ENCODE measurements at places on chromosomes 1 and 21.

DNA sequence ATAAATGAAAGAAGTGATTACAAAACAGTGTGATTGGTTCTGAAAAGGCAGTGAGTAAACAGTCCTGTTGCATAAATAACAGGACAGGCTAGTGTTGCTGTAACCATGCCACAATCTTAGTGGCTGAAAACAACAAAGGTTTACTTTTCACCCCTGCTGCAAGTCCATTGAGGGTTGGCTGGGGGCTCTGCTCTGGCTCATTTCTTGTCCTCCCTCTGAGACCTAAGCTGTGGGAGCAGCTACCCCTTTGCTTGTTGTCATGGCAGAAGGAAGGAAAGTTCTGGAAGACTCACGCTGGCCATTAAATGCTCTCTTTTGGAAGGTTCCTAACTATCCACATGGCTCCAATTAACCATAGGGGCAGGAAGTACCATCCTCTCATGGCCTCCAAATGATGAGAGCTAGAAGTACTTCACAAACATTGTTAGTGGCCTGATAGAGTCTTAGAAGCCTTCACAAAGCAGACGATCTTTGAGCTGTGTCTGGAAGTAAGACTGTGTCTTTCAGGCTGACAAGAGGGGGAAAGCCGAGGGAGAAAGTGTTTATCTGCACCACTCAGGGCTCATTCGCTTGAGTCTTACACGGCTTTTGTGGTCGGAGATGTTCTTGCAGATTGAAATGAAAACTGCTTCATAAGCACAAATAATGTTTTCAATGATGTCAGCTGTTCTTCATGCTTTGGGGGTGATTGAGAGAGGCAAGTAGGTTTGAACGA lies 11.9 kb downstream of the RCSD1 start:
- no peak for DNase-seq

GRCh38 chr1:159829273-159829634 lies 2.6 kb downstream of the SLAMF8 start:
- peak; percentile 72 for DNase-seq

- no peak for DNase-seq
Measured at GRCh38 chr21:21183092-21183491, 184.9 kb downstream of the NCAM2 start.

DNA sequence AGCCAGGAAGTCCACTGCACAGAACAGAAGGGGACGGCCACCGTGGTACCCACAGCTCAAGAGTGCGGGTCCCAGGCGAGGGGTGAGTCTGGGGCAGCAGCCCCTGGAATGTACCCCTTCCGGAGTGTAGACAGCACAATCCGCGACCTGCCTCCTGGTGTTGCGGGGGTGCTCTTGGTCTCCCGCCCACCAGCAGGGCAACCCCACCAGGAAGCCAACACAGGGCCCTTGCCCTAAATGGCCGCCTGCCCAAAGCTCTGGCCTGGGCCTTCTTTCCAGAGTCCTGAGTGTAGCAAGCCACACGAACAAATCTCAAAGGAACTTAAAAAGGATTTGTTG lies 1.1 kb upstream of the SLC19A1 start:
- no peak for DNase-seq

- no peak for DNase-seq
Measured at GRCh38 chr1:38179483-38179882, 132.9 kb upstream of the POU3F1 start.

- no peak for DNase-seq
Measured at GRCh38 chr1:226872437-226872836, 2.0 kb downstream of the PSEN2 start.

GRCh38 chr1:38027201-38028104 lies 14.9 kb downstream of the UTP11 start:
- DNase-seq, result no peak

DNA sequence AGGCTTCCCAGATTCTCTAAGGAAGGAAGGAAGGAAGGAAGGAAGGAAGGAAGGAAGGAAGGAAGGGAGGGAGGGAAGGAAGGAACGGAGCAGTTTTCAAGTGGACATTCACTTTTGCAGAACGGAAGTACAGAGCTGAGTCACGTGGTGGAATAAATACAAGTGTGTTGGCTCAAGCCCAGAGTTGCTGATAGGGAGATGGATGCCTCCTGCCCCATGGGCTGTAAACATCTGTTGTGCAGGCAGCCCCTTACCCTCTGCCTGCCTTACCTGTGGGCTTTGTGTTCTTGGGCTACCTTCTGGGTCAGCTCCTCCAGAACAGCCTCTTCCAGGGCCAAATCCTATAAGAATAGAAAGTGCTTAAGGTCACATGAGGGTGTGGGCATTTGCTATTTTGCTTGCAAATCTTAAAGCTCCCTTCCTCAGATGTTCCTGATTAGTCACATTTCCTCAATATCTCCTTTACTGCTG lies 121.7 kb downstream of the SMYD2 start:
- DNase-seq, result no peak

GRCh38 chr21:27026501-27026900 lies 59.6 kb upstream of the ADAMTS5 start:
- no peak for DNase-seq

DNA sequence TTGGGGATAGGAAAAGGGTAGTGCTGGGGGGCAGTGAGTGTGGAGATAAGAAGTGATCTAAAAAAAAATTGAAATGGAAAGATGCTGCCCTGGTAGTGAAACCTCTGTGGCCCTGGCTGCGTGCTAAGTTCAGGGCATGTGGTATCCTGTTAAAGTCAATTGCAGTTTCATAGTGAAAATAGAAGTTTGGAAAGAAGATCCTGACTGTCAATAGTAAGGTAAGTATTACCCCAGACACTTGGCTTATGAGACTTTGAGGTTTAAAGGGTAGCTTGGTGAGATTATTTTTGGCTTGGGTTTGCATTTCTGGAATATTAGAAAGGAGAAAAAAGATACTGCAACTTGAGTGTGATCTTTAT lies 6.8 kb downstream of the ARID1A start:
- DNase-seq, result peak; percentile 63

- no peak for DNase-seq
Measured at GRCh38 chr1:33606272-33606671, 133.8 kb downstream of the ZSCAN20 start.

DNA sequence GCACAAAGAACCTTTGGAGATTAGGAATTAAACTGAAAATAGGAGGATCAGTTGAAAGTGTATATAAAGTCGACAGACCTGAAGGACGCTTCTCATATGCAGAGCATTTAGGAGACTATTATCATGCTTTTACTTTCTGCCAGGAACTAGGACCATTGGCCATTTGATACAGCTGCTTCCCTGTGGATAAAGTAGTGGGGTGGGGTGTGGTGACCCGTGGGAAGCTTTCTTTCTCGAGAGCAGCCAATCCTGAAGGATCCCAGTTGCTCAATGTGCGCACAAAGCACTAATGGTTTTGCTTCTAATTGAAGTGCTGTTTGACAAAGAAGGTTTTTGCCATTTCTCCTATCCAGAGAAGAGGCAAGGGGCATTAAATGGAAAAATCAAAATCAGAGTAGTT lies 14.9 kb upstream of the CD55 start:
- no peak for DNase-seq

- no peak for DNase-seq
Measured at GRCh38 chr1:94821636-94822305, 1.6 kb downstream of the SLC44A3 start.

- DNase-seq, result no peak
Measured at GRCh38 chr21:46551636-46552241, 53.1 kb downstream of the S100B start.

DNA sequence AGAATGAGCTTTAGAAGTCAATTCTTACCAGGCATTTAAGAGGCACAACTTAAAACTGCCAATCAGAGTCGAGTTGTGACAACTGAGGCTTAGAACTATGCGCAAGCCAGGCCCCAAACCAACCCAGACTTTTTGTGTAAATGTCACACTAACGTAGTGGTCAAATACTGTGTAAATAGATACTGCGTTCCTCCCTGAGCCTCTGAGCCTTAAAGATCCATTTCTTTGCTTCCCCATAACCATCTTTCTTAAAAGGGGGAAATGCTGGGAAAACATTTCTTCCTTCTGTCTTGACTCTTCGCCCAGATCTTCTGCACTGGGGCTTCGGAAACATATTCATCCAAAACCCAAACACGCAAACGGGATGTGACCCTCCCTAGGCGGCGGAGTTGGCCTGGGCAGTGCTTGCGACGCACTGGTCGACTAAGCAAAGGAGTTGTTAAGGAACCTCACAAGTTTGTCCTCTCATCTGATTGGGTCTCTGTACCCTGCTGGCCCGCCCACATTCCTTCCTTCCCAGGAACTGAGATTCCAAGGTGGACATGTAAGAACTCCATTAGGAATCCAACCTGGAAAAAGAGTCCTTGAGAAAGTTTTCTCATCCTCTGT lies 2.6 kb downstream of the ADAMTS5 start:
- no peak for DNase-seq

GRCh38 chr1:172135076-172135672 lies 285.3 kb upstream of the C1orf105 start:
- DNase-seq, result peak; percentile 58

- DNase-seq, result no peak
Measured at GRCh38 chr1:70764747-70765146, 282.9 kb downstream of the PTGER3 start.

- DNase-seq, result no peak
Measured at GRCh38 chr21:41820384-41821080, 53.7 kb upstream of the RIPK4 start.

- peak; percentile 78 for DNase-seq
Measured at GRCh38 chr1:34597877-34598514, 156.9 kb upstream of the GJB5 start.

DNA sequence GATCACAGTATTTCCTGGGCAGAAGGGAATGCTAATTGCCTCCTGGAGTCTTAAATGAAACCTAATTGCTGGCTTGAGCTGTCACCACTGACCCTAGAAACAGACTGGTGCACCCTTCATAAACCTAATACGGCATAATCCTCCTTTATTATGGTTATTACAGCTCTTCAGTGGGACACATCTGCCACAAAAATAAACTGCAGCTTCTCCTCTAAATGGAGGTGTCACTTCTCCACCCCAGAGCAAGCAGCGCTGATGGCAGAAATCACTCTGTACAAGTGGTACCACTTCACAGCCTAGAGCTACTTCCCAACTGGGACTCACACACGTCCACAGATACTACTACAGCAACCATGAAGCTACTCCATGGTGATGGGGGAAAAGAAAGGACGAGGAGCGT lies 11.1 kb downstream of the PTPN14 start:
- DNase-seq, result no peak

- DNase-seq, result no peak
Measured at GRCh38 chr1:246262281-246262680, 244.8 kb downstream of the SMYD3 start.

GRCh38 chr1:205445646-205445935 lies 10.3 kb downstream of the BLACAT1 start:
- no peak for DNase-seq

GRCh38 chr1:9429342-9429711 lies 109.9 kb upstream of the SLC25A33 start:
- DNase-seq, result no peak

DNA sequence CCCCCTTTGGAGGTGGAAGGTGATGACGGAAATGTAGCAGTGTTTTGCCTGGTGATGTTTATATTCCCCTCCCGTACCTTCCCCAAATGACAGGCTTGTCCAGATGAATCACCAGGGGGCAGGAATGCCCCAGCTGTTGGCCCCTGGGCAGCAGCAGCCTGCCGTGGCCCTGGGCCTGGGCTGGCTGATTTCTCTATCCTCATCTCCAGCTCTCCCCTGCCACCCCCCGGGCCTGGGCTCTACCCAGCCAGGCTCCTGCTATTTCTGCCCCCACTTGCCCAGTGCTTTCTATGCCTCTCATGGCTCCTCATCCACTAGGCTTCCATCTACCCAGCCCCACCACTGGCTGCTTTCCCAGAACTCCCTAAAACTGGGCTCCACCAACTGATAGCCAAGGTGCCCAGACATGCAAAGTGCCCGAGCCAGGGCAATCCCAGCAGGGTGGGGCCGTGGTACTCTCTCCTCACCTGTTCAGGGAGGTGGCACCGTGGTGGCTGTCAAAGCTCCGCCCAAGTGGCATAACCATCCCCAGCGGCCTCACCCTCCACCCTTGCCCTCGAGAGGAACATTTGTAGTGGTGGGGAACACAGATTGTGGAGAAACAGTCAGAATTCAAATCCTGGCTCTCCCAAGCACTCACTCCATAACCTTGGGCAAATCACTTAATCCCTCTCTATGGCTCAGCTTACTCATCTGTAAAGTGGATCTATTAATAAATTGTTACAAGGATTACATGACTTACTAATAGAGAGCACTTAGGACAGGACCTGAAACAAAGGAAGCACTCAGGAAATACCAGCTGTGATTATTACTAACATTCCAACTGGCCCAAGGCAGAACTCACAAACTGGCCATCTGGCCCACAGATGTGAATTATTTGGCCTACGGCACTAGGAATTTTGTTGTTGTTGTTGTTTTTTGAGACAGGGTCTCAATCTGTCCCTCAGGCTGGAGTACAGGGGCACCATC lies 12.8 kb upstream of the ECE1 start:
- no peak for DNase-seq

DNA sequence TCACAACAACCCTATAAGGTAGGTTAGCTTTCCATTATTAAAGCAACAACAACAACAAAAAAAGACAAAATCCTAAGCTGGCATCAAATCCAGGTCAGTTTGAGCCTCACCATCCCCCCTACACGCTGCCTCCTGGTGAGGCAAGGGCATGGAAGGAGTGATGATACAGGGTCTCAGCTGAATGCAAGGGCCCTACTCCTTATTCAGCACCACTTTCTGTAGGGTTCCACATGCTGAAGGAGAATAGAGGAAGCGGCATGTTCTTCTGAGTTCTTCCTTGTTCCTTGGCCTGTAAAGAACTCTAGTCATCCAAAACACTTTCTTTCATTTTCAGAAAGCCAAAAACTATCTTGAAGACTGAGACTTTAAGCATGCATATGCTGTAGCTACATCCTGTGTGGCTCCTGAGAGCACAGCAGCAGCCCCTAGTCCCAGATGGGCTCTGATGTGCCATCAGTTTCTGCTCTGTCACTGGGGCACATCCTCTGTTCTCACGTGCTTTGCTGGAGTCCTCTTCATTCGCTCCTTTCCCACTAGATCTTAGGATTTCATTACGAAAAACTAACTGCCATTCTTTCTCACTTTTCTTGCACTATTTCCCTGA lies 6.2 kb downstream of the ILDR2 start:
- peak; percentile 74 for DNase-seq

- DNase-seq, result no peak
Measured at GRCh38 chr1:229170778-229171505, 100.0 kb upstream of the RAB4A start.

- no peak for DNase-seq
Measured at GRCh38 chr1:214009423-214010196, 21.8 kb downstream of the PROX1 start.

DNA sequence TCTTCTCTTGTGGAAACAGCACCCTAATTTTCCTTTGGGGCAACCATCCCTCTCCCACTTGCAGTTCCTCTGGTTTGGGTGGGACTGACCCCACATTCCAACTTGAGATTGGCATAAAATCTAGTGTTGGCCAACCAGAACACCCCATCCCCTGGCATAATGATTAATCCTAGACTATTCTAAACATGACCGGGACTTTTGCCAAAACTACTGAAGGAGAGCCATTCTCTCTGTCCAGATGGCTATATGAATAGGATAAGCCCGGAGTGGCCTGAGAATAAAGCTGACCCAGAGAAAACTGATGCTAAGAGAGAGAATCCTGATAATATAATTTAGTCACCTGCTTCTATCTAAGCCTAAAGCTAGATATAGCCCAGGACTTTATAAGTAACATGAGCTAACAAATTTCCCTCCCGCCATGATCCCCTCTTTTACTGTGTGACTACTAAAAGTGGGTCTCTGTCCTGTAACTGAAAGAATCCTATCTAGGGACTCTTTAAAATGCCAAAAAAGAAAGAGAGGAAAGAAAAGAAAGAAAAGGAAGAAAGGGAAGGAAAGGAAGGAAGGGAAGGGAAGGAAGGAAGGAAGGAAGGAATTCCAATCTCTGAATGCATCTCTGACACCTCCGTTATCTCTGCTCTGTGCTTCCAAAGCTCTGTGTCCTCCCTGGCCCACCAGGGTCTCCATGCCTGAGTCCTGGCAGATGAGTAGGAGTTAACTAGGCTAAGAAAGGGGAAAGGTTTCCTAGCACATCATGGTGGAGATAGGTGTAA lies 28.0 kb upstream of the NRDC start:
- DNase-seq, result no peak
